Activated CD4-positive, alpha-beta memory T cell treated with anti-CD3 and anti-CD28 coated beads, Interleukin-2, amount 10 ng/mL, durations not matched to agents 7 days and 5 days (primary cell): ENCODE measurements at places on chromosomes 6 and 20. TPM values are rescaled to one million over a fixed set of nuclear protein-coding genes. Genes with fewer than 3 reads are reported as not detected.

- no peak for DNase-seq
Observed at GRCh38 chr20:4089756-4090487, 74.6 kb upstream of the RNF24 start.

- peak; percentile 53 for DNase-seq
Observed at GRCh38 chr6:16473184-16473907, 235.0 kb downstream of the GMPR start.

GRCh38 chr6:37011656-37012378, 6.4 kb downstream of the FGD2 start:
- no peak for DNase-seq

DNA sequence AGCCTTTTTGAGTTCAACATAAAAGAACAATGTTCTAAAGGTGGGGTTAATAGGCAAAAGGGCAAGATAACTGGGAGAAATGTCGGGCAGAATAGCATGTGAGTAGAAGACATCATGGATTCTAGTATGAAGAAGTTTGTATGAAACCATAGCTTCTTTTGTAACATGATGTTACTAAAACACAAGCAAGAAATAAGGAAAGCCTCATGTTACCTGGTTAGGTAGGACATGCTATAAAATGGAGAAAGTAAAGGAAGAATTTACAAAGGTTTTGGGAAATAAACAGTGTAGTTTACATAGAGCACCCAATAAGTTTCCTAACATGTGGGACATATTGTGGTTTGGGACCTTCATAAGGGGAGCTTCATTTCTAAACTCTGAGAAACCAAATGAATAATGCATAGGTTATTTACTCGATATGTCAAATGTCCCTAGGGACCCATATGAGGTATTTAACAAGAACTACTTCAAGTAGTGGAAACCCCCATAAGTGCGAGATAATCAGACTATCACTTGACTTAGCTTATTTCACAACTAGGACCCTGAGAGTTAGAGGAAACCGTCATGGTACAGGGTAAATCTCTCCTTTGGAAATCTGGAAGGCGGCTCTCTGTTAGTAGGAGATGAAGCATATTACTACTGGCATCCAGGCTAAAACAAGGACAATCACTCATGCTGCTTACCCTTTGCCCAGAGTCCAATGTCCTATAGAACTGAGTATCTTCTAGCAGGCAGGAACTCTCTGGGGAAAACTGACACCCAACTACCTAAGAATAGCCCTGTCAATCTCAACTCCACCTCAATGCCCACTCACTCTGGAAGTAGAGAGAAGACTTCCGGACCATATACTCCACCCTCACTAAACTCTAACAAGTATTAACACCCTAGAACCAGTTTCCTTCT, 57.5 kb downstream of the ILRUN start:
- no peak for DNase-seq

OR2J3 gene
- total RNA-seq: not detected

HLA-DRA gene
- 203 TPM for total RNA-seq

DNA sequence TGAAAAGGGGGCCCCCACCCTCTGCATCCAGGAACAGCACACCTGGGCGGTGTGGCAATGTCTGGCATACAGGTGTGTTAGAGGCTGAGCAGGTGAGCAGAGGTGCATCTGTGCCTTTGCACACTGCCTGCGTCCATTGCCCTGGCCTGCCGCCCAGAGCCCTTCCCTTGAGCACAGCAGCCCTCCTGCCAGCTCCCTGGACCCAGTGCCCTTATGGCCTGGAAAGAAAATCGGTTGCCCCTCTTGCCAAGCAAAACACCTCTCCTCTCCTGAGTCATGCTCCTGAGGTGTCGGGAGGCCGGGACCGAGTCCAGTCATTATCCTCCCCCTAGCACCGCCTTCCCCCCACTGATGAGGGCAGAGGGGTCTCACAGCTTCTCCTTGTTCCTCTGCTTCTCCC, 259.9 kb downstream of the SMOC2 start:
- no peak for DNase-seq

LTB gene
- 1,194 TPM for total RNA-seq

GRCh38 chr6:166775923-166776220, 148.8 kb upstream of the RPS6KA2 start:
- DNase-seq: no peak

DNA sequence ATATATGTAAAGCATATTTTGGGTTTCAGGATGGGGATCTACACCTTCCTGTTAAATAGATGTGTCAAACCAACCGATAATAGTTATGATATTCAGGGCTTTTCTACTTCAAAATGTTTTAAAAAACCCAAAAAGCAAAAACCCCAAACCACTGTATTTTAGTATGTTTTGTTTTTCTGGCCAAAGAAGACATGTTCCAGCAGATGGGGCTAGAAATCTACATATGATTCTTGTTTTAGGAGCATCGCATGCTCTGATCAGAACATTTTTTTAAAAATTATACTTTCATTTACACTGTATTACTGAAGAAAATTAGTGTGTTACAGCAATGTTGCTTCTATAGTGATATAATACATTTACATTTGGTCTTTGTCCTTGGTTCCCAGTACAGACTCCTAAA, 11.0 kb downstream of the RMND1 start:
- DNase-seq: no peak

GRCh38 chr6:40170856-40171255, 236.6 kb upstream of the MOCS1 start:
- DNase-seq: no peak

- DNase-seq: no peak
Observed at GRCh38 chr6:120826253-120826652, 508.0 kb downstream of the TBC1D32 start.

OR12D3 gene
- not detected for total RNA-seq

DNA sequence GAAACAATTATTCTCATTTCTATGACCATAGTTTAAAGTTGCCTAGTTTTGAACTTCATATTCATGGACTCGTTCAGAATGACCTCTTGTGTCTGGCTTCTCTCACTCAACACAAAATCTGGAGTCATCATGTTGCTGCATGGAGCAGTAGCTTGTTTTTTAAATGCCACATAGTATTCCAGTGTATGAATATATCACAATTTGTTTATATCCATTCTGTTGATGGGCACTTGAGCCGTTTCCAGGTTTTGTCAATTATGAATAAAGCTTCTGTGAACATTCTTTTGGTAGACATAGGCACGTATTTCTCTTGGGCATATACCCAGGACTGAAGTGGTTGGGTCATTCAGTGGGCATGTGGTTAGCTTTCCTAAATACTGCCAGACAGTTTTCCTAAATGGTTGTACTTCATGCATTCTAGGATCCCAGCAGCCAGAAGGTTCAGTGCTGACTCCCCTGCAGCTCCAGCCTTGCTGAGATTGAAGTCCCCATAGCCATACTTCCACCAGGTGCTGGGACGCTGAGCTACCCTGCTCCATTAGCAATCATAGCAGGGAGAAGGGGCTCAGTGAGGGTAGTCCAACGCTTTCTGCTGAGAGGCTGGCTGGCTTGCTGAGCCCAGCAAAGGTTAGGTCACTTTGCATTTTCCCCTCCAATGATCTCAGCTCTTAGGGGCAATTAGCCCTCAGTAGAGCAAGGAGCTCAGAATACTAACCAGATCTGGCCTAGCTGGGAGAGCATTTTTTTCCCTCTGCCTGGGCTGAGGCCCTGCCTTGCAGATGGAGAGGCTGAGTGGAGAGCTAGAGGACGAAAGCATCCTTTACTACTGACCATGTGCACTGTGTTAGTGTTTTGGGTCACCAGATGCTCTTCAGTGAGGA, 35.7 kb upstream of the CTNNBL1 start:
- DNase-seq: no peak

DNA sequence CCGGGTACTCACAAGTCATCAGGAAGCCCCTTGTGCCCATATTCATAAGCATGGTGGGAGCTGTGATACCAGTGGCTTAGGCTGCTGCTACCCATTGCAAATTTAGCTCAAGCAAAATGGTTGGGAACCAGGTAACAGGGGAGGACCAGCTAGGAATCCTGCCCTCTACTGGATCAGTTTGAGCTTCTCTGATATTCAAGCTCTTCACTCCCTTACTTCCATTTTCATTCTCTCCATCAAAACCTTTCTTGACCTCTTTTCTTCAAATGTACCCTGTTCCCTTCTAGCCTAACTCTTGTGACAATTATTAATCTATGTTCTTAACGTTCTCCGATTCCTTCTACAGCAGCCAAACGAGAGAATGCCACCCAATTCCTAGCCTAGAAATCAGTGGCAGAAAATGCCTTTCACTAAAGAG, 9.7 kb downstream of the NOL7 start:
- DNase-seq: peak; percentile 25

DNA sequence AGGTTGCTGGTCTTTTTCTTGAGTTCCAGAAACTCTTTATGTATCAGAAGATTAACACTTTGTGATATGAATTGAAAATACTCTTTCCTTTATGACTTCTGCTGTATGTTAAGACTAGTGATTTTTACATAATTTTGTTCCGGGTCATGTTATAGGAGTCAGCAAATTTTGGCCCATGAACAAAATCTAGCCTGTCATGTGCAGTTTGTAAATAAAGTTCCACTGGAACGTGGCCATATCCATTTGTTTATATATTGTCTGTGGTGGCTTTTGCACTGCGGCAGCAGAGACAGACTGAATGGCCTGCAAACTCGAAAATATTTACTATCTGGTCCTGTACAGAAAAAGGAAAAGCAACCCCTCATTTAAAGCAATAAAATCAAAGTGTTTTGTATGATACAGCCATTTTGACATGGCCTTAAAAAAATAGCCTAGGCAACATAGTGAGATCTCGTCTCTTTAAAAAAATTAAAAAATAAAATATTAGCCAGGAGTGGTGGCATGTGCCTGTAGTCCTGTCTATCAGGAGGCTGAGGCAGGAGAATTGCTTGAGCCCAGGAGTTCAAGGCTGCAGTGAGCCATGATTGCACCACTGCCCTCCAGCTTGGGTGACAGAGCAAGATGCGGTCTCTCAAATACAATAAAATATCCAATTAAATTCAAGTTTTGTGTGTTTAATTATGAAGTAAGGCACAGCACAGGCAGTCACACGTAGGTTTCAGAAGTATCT, 36.9 kb downstream of the SNX9 start:
- DNase-seq: no peak

- DNase-seq: no peak
Observed at GRCh38 chr6:20817806-20818320, 283.6 kb downstream of the CDKAL1 start.

DNA sequence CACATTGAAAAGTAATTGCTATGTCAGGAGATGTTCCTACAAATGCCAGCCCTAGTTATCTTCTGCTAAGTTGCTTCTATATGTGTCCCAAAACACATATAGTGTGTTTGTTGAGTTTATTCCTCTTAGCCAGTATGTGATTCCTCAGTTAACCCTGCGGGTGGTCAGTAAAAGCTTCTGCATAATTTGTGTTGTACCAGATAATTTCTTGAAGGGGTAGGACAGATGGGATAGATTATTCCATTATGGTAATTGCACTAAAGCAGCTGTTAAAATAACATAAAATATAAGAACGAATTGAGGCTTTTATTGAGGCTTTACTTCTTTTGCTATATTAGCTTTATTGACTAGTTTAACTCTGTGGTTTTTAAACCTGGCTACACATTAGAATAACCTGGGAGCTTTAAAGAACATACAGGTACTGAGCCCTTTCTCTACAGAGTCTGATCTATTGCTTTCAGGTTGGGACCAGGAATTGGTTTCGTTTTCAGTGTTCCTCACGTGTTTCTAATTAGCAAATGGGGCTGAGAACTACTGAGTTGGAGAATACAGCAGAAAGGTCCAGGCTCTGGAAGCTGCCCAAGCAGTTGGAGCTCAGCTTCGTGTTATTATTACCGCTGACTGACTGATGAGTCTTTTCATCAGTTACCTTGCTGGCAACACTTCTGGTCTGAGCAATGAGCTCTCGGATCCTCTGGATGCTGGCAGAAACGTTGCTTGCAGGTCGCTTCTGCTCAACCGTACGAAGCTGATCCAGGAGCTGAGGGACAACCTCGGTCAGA, 56.9 kb downstream of the FAM229B start:
- DNase-seq: no peak

TINAG gene
- not detected for total RNA-seq

HLA-G gene
- total RNA-seq: 0.15 TPM

DNA sequence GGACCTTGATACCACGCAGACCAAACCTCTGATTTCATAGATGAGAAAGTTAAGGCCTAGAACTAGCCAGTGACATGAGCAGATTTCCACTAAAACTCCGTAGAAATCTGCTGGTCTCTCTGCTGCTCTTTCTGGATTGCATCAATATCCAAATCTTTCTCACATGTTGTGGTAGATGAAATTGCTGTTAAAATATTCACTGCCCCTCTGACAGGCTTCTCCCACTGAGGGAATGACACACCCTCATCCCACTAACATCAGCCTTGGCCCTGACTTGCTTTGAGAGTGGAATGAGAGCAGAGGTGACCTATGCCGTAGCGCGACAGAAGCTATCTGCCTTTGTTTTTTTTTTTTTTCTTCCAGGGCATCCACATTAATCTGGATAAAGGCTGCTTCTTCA, 20.4 kb upstream of the EXOC2 start:
- no peak for DNase-seq

IL17F gene
- 12.6 TPM for total RNA-seq

GRCh38 chr20:25508083-25508770, 77.1 kb downstream of the NINL start:
- DNase-seq: no peak

DNA sequence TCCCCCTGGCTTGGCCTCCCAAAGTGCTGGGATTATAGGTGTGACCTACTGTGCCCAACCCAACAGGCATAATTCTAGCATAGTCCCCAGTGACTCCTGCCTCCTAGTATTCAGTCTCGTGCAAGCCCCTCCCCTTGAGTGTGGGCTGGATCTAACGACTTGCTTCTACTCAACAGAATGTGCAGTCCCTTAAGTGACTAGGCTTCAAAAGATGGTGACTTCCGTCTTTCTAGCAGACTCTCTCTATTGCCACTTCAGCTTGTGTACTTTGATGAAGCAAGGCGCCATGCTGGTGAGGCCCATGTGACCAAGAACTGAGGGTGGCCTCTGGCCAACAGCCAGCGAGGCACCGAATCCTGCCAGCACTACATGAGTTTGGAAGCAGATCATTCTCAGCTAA, 109.6 kb upstream of the TRAF3IP2 start:
- DNase-seq: peak; percentile 50

GRCh38 chr6:138397128-138398122, 6.6 kb upstream of the HEBP2 start:
- no peak for DNase-seq

ARFGEF3 gene
- 0.55 TPM for total RNA-seq

ZNF165 gene
- total RNA-seq: 0.50 TPM

GRCh38 chr6:162078667-162079066, 648.9 kb downstream of the PRKN start:
- no peak for DNase-seq

DNA sequence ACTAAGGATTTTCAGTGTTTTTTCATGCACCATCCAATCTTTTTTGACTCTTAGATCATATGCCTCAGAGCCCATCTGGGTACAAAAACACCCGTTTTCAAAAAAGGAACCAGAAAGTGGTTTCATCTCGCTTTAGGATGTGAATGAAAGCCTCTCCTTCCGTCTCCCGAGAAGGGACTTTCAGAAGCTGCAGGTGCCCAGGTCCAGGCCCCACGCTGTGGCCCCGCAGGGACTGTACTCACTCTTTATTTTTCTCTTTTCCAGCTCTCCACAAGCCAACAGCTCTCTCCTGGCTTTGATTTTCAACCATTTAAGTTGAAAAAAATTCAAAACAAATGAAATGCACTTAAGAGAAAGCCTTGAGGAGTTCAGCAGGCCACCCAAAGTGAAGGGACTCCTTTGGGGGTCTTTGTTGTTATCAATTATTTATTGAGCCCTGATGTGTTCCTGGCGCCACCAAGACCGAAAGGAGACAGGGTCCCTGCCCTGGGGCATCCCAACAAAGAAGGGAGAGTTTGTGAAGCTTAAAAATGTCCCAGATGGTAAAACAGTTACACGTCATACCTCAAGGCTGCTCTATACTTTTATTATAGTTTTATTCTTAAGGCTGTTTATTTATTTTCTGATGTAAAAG, 467.3 kb downstream of the PREX1 start:
- no peak for DNase-seq
